Colonic mucosa (tissue), 4 donors: ENCODE measurements at places on chromosomes 4 and X. TPM values are rescaled to one million over a fixed set of nuclear protein-coding genes. Genes with fewer than 3 reads are reported as not detected.

CSAG2 gene
- not detected for total RNA-seq

DNA sequence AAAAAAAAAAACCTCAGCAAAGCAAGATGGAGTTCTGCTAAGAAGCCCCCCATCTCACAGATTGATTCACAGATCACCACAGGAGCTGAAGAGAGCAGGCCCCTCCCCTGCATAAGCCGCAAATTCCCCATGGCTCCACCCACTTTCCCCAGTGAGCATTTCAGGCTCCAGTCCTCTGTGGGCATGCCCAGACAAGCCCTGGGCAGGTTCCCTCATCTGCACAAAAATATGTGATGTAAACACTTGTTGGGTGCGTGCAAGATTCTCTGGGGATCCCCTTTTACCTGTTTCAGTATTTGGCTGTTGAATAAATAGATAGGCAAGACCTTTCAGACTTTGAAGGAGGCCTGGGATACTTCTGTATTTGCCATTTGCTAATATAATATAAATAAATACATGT lies 514.3 kb downstream of the PCDH7 start:
- H3K36me3 ChIP-seq = no peaks in the 10 kb centered on the region
- no peak for DNase-seq
- H3K4me3 ChIP-seq = no peak overlapping the region
- H3K27me3 ChIP-seq = no peaks in the 10 kb centered on the region
- H3K4me1 ChIP-seq = no peaks in the 10 kb centered on the region

TBC1D9 gene
- 11.6 TPM for total RNA-seq

- no peaks in the 10 kb centered on the region for H3K27me3 ChIP-seq
- H3K27ac ChIP-seq = no peak overlapping the region
- H3K36me3 ChIP-seq = no peaks in the 10 kb centered on the region
- DNase-seq = no peak
Measured at GRCh38 chr4:41070516-41071281, 143.6 kb downstream of the APBB2 start.
